T-helper 2 cell treated with Interferon-gamma antibody and Interleukin-4, amounts not matched to agents 5 μg/mL and 100 μg/mL, for 36 hours (primary cell): ENCODE measurements at places on chromosomes 6 and 20.

DNA sequence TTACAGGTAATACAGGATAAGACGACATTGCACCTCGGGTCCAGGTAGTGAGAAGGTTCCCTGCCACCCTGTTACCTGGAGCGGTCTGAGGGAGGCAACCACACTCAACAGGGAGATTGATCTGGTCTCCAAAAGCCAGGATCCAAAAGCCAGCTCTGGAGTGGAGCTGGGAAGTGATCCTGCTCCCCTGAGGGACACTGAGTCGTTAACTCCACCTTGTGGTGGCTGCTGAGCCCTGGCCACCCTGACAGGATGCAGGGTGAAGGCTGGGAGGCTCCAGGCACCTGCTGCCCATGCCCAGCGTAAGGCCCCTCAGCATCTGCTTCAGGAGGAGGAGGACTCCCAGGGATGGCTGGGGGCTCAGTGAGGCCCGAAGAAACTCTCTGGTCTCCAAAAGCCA is 38.7 kb upstream of the SLC22A2 start:
- peaks cover 3% of the 10 kb centered on the region for H3K27me3 ChIP-seq
- H3K4me1 ChIP-seq: no peaks in the 10 kb centered on the region
- no peaks in the 10 kb centered on the region for H3K36me3 ChIP-seq
- no peak overlapping the region for H3K4me3 ChIP-seq

DNA sequence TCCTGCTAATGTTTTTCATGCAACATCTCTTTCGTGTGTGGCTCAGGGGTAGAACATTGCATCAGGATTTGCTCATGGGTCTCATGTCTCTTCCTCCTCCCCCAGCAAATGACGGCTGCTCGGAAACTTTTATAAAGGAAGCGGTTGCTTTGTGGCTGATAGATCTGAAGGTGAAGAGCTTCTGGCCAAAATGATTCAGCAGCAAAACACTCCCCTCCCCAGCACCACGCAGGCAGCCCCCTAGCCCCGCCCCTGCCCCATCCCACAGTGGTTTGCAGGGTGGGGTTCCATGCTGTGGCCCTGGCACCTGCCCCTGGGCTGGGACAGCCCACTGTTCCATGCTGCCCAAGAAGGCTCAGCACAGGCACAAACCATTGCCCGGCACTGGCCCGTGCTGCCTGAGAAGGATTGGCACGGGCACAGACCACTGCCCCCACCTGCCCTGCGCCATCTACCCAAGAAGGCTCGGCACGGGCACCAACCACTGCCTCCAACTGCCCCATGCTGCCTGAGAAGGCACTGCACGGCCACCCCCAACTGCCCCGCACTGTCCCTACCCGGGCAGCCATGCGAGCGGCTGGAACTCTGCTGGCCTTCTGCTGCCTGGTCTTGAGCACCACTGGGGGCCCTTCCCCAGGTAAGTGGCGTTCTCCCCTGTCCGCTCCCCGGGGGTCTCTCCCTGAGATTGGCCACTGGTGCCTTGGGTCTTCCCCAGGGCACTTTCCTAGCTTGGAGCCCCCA is at the start of gene CST7:
Gene CST7, plus strand, starts transcription at position 331 of the 741 bp plus-strand sequence. Its CDS starts 237 bp downstream, at position 568.
- DNase-seq: peak; percentile 85
- H3K27ac ChIP-seq: peak within 1 kb of the TSS; percentile 99
- peaks cover 54% of the 10 kb centered on the region for H3K36me3 ChIP-seq
- peak within 1 kb of the TSS; percentile 92 for H3K4me3 ChIP-seq
- peaks cover 61% of the 10 kb centered on the region for H3K4me1 ChIP-seq

- H3K4me1 ChIP-seq: no peaks in the 10 kb centered on the region
- no peaks in the 10 kb centered on the region for H3K27me3 ChIP-seq
- no peak overlapping the region for H3K27ac ChIP-seq
- no peak overlapping the region for H3K4me3 ChIP-seq
These were observed 96.8 kb upstream of the NFATC2 start for GRCh38 chr20:51639206-51639832.

DNA sequence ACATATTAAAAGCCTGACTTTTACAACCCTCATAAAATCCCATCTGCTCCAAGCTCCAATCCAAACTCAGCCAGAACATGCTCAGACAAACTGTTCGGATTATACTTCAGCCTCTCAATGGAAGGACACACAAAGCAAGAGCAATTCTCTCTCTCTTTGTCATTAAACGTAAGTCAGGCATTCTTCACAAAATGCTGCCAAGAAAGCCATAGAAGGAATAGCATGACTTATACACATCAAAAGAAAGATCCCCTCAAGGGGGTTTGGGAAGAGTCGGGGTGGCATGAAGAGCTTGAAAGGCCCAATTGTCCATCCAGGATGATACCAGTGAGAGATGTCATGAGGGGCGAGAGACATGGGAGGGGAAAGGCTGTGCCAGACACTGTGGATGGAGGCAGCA is 268.9 kb downstream of the PREX1 start:
- H3K27ac ChIP-seq: no peak overlapping the region
- peaks cover 3% of the 10 kb centered on the region for H3K27me3 ChIP-seq
- no peak for DNase-seq
- no peaks in the 10 kb centered on the region for H3K4me1 ChIP-seq
- no peaks in the 10 kb centered on the region for H3K36me3 ChIP-seq
- no peak overlapping the region for H3K4me3 ChIP-seq

DNA sequence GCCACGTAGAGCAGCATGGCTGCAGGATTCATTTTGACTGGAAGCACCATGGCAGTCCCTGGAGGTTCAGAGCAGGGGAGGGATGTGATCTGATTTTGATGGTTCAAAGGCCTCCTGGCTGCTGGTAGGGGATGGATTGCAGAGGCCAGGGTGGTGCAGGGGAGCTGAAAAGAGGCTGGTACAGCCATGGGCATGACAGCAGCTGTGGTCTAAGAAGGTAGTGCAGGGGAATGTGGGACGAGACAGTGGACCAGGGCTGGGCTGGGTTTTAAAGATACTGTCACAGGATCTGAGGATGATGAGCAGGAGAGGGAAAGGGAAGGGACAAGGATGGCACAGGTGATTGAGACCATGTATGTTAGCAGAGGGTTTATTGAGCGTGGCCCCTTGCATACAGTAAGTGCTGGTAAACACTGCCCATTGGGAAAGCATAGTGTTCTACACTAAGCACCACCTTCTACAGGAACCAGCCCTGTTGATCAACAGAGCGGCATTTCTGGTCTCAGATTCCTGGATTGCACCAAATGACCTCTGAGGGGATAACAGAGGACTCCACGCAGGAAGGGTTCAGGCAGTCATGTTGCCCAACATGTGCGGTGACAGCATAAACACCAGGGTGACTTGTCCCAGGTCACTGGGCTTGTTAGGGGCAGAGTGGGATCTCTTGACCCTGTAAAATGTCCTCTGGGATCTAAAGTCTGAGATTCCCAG is 14.5 kb upstream of the SIRPA start:
- no peak overlapping the region for H3K27ac ChIP-seq
- no peak overlapping the region for H3K4me3 ChIP-seq
- no peaks in the 10 kb centered on the region for H3K36me3 ChIP-seq
- H3K4me1 ChIP-seq: peaks cover 2% of the 10 kb centered on the region
- H3K27me3 ChIP-seq: peaks cover 6% of the 10 kb centered on the region

DNA sequence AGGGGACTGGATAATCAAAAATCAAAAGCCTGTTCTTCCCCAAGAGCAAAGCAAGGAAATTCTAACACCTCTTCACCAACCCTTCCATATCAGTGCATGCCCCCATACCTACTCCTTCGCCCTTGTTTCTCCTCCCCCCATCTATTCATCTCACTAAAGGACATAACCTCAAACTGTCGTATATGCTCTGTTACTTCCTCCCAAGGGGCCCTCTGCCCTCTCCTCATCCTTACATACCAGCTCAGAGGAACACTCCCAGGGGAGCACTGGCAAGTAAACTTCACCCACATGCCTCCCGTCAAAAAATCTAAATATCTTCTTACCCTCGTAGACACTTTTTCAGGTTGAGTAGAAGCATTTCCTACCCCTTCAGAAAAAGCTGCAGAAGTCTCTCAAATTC is 9.4 kb upstream of the ADTRP start:
- H3K27me3 ChIP-seq: no peaks in the 10 kb centered on the region
- DNase-seq: no peak
- H3K36me3 ChIP-seq: no peaks in the 10 kb centered on the region
- peaks cover 7% of the 10 kb centered on the region for H3K4me1 ChIP-seq
- no peak overlapping the region for H3K4me3 ChIP-seq

GRCh38 chr6:109877028-109878004 is 100.8 kb upstream of the GPR6 start:
- no peaks in the 10 kb centered on the region for H3K36me3 ChIP-seq
- H3K27me3 ChIP-seq: peaks cover 27% of the 10 kb centered on the region
- no peak for DNase-seq
- peaks cover 4% of the 10 kb centered on the region for H3K4me1 ChIP-seq
- no peak overlapping the region for H3K27ac ChIP-seq

GRCh38 chr6:61538801-61539200 is 747.2 kb downstream of the KHDRBS2 start:
- H3K4me3 ChIP-seq: no peak overlapping the region
- no peaks in the 10 kb centered on the region for H3K4me1 ChIP-seq
- no peaks in the 10 kb centered on the region for H3K36me3 ChIP-seq
- no peaks in the 10 kb centered on the region for H3K27me3 ChIP-seq
- no peak overlapping the region for H3K27ac ChIP-seq
- DNase-seq: no peak

GRCh38 chr6:54861905-54862616 is 15.5 kb downstream of the FAM83B start:
- no peaks in the 10 kb centered on the region for H3K36me3 ChIP-seq
- no peaks in the 10 kb centered on the region for H3K27me3 ChIP-seq
- H3K4me3 ChIP-seq: no peak overlapping the region

GRCh38 chr20:21026951-21027350 is 79.2 kb downstream of the LINC00237 start:
- H3K4me1 ChIP-seq: no peaks in the 10 kb centered on the region
- H3K27ac ChIP-seq: no peak overlapping the region
- no peaks in the 10 kb centered on the region for H3K36me3 ChIP-seq
